Mucosa of gallbladder (tissue), 1 donor: ENCODE measurements at places on chromosomes 3 and 15. TPM values are rescaled to one million over a fixed set of nuclear protein-coding genes. Genes with fewer than 3 reads are reported as not detected.

DNA sequence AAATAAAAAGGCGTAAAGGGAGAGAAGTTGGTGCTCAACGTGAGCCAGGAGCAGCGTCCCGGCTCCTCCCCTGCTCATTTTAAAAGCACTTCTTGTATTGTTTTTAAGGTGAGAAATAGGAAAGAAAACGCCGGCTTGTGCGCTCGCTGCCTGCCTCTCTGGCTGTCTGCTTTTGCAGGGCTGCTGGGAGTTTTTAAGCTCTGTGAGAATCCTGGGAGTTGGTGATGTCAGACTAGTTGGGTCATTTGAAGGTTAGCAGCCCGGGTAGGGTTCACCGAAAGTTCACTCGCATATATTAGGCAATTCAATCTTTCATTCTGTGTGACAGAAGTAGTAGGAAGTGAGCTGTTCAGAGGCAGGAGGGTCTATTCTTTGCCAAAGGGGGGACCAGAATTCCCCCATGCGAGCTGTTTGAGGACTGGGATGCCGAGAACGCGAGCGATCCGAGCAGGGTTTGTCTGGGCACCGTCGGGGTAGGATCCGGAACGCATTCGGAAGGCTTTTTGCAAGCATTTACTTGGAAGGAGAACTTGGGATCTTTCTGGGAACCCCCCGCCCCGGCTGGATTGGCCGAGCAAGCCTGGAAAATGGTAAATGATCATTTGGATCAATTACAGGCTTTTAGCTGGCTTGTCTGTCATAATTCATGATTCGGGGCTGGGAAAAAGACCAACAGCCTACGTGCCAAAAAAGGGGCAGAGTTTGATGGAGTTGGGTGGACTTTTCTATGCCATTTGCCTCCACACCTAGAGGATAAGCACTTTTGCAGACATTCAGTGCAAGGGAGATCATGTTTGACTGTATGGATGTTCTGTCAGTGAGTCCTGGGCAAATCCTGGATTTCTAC lies at the start of gene RARB:
Gene RARB, plus strand, starts transcription at position 322 of the 847 bp plus-strand sequence. Its CDS starts 469 bp downstream, at position 791.
- DNase-seq: peak; percentile 86

- no peak for DNase-seq
Measured at GRCh38 chr3:133371181-133371580, 28.7 kb upstream of the BFSP2 start.

DNA sequence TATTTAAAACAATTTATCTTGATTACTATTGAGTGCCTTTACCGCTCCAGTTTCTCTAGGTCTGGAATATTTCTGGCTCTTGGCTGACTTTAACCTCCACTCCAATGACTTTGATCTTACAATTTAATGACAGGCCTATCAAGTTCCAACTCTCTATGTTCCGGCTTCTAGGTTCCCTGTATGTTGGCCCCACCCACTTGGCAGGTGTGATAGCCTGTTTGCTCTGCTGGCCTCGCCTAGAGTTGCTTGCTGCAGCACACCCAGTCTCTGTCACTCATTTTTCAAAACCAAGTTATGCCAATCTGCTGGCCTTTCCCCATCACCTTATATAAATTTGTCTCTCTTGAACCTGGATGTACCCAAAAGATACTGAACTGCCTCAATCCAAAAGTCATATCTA lies 428.0 kb downstream of the ROBO1 start:
- peak; percentile 38 for DNase-seq

DNA sequence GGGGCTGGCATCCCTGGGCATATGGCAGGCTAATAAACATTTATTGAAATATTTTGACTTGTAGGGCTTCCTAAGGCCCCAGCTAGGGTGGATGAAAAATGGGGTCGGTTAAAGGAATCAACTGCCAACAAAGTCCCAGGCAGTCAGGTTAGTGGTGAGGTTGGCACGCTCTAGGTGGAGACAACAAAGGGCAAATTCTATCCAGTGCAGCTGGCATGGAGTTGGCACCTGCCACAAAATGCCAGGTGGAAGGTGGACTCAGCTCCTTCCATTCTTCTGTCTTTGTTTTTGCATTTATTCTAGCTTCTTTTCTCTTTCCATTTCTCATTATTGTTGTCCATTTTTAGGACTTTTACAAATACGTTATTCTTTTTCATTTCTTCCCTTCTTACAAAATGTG lies 31.0 kb downstream of the LCMT2 start:
- DNase-seq: no peak

Gene KNG1
- total RNA-seq: 0.43 TPM

Gene AGBL1
- not detected for total RNA-seq

- no peak for DNase-seq
Measured at GRCh38 chr3:50168388-50168787, 13.3 kb downstream of the SEMA3F start.

GRCh38 chr3:148757238-148758215 lies 59.8 kb downstream of the AGTR1 start:
- DNase-seq: no peak

Gene DAPK2
- total RNA-seq: 5.6 TPM

DNA sequence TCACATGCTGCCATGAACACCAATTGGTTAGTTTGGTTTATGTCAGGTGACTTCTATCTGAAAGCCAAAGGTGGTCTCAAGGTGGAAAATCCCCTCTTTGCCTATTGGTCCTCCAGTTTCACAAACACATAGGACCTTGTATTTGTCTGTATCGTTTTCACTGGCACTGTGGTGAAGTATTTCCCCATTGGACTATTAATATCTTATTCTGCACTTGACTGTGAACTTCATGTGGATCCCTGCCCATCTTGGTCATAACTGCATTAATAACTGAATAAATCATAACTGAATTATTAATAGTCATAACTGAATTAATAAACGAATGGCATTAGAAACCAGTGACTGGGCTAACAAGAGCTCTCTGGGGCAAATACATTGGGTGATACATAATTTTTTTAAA lies 341.3 kb upstream of the ADAMTS9 start:
- DNase-seq: no peak

- DNase-seq: no peak
Measured at GRCh38 chr3:8780279-8780678, 10.9 kb upstream of the OXTR start.

- DNase-seq: no peak
Measured at GRCh38 chr15:71753346-71753745, 57.0 kb upstream of the NR2E3 start.

- no peak for DNase-seq
Measured at GRCh38 chr3:27049792-27050191, 319.4 kb downstream of the NEK10 start.

Gene ABI3BP
- total RNA-seq: 215 TPM

Gene SAXO2
- 12.3 TPM for total RNA-seq

DNA sequence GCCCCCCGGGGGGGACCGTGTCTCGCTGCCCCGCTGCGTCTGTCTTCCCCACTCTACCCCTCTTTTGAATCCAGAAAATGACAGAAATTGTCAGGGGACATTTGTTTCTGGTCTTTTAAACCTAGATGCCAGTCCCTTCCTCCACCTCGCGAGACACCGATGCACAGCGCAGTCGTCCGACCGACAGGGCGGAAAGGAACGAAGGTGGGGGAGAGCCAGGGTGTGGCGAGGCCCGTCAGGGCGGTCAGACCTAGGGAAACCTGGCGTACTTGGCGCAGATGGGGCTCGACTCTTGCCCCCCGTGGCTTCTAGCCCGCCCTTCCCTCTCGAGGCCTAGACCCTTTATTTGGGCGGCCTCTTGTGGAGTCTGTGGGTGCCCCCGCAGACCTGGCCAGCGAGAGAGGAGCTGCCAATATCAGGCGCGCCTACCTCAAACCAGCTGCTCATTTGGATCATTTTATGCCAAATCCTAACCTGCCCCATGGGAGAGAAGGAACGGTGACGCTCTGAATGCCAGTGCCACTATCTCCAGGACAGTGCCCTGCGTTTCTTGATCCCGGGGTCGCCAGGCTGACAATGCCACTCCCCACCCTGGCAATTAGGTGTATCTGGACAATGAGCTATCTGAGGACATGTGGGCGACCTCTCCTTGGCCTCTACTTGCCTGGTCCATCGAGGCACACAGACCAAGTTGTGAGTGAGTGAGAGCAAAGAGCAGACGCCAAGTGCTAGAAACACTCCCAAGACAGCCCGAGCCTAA lies 500 bp upstream of the RAB6B start:
- DNase-seq: no peak

DNA sequence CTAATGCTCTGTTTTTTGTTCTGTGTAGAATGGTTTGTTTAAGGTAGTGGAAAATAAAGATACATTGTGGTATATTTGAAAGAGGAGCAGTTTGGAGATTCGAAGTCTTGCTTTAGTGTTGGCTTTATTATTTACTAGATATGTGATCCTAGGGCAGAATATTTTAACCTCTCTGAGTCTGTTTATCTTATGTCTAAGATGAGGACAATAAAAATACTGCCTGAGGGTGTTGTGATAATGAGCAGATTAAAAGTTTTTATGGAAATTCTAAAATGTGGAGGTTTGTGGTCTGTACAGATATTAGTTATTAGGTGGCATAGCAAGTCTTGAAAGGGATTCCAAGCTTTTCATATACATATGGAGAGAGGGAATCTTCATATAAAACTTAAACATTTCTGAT lies 15.0 kb downstream of the TCF12 start:
- no peak for DNase-seq

Gene CALML4
- total RNA-seq: 49.2 TPM

Gene B3GNT5
- total RNA-seq: 27.1 TPM

GRCh38 chr15:61556037-61556648 lies 327.0 kb upstream of the RORA start:
- DNase-seq: no peak

- DNase-seq: no peak
Measured at GRCh38 chr3:10557781-10558373, 52.5 kb upstream of the ATP2B2 start.

- no peak for DNase-seq
Measured at GRCh38 chr3:170372190-170372879, 14.8 kb downstream of the SKIL start.

- no peak for DNase-seq
Measured at GRCh38 chr15:77180757-77181156, 109.8 kb upstream of the TSPAN3 start.

Gene CMTM8
- 6.0 TPM for total RNA-seq

Gene ZMYND10
- 2.2 TPM for total RNA-seq

DNA sequence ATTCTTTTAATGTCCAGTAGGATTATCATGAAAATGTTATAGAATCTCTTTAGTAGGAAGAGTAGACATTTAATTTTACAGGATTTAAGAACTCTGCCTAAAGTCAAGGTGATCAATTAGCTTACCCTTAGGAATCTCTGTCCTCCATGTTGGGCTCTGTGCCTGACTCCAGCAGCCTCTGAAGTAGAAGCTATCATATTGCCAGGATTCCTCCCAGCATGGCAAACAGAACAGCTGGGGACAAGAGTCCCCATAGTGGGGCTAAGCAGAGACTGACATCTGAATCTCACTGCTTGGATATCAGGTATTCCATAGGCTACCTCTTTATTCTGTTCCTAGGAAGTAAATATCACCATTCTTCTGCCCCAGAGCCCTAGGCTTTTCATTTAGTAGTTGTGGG lies 1.5 kb downstream of the SLC15A2 start:
- DNase-seq: no peak

- DNase-seq: no peak
Measured at GRCh38 chr3:158430968-158431367, 140.0 kb upstream of the MLF1 start.

GRCh38 chr15:74192751-74193150 lies 9.8 kb downstream of the STRA6 start:
- no peak for DNase-seq

DNA sequence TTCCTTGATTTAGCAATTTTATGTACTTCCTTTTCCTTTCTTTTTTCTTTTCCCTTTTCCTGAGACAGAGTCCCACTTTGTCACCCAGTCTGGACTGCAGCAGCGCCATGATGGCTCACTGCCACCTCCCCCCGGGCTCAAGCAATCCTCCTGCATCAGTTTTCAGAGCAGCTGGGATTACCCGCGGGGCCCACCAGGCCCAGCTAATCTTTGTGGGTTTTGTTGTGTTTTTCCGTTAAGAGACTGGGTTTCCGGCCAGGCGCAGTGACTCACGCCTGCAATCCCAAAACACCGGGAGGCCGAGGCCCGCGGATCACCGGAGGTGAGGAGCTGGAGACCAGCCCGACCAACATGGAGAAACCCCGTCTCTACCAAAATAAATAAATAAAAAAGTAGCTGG lies 17.7 kb downstream of the GOLGA8S start:
- no peak for DNase-seq

- DNase-seq: no peak
Measured at GRCh38 chr3:116444819-116445310, 422 bp downstream of the LSAMP start.

- DNase-seq: no peak
Measured at GRCh38 chr3:186896875-186897274, 33.5 kb upstream of the ST6GAL1 start.

Gene CIDEC
- total RNA-seq: 5.0 TPM

Gene CHRNA5
- total RNA-seq: 20.3 TPM

DNA sequence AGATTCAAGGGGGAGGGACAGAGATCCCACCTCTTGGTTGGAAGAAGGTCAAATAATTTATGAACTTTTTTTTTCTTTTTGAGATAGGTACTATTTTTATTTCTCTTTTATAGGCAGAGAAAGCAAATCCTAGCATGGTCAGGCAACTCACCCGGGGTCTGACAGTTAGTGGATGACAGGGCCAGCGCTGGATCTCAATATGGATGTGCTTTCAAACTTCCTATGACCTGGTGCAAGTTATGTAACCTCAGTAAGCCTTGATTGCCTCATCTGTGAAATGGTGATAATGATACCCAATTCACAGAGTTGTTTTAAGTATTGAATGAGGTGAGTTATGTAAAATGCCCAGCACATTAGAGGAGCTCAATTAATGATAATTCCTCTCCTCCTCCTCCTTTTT lies 86.8 kb upstream of the MEF2A start:
- no peak for DNase-seq

Gene GNB4
- 14.5 TPM for total RNA-seq

Gene MOBP
- 0.14 TPM for total RNA-seq

DNA sequence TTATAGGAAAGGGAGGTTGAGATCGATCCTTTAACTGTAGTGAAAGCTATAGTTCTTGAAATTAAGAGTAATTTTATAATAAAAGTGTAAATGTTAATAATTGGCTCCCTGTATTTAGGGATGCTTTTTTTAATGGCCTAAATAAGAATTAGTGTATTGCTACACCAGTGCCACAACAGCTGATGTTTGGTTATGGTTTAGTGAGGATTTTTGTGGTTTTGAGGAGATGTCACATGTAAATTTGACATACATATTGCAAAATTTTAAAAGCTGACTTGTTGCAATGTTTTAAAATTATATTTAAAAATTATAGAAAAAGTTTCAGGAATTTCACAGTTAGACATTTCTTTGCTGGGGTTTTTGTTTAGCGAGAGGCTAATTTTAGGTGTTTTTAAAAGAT lies 3.9 kb downstream of the TSC22D2 start:
- DNase-seq: no peak

Gene IL1RAP
- total RNA-seq: 35.4 TPM

GRCh38 chr3:31011380-31011779 lies 116.9 kb upstream of the GADL1 start:
- no peak for DNase-seq

- DNase-seq: no peak
Measured at GRCh38 chr3:64588380-64588779, 99.4 kb downstream of the ADAMTS9 start.

GRCh38 chr3:15300323-15301078 lies 31.9 kb downstream of the SH3BP5 start:
- no peak for DNase-seq

Gene NANOGP8
- 0.46 TPM for total RNA-seq

DNA sequence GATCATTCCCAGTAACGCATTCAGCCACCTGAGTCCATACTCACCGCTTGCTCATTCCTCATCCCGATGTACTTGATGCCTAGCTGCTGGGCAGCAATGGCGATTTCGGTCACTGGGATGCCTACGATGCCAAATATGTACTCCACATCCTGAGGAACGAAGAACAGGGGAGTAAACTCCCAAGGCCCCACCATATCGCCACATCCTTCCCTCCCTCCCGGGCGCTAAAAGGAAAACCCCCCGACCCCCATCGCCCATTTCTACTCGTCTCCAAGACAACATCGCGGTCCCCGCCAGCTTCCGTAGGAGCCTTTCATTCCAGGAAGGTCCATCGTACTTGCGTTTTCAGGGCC lies 347 bp downstream of the HACL1 start:
- no peak for DNase-seq
